Activated CD4-positive, alpha-beta T cell treated with anti-CD3 and anti-CD28 coated beads, Interleukin-2, amount 50 U/mL, for 4 hours (primary cell): ENCODE measurements at places on chromosomes 13 and 19.
A peak's percentile ranks its signal among the peaks of the same experiment; 100 is the strongest.

- peak; percentile 54 for DNase-seq
These were observed 1.9 kb upstream of the ZNF580 start for GRCh38 chr19:55638864-55639359.

DNA sequence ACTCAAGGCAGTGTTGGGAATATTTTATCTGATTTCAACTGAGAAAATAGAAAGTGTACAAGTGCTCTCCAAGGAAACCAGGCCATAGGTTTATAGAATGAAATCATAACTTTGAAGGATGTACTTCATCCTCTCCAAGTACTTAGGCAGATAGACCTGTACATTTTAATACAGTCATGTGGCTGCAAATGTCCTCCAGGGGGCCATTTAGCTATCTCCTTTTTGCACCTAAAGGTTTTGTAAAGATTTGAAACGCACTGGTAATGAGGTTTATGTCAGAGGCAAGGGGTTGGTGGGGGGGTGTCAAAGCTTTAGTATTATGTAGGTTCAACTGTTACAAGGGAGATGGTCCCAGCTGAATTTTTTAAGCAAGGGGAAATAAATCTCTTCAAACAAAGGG lies 364.4 kb downstream of the DCT start:
- DNase-seq = no peak

GRCh38 chr19:32661318-32661717 lies 13.7 kb downstream of the ANKRD27 start:
- no peak for DNase-seq

DNA sequence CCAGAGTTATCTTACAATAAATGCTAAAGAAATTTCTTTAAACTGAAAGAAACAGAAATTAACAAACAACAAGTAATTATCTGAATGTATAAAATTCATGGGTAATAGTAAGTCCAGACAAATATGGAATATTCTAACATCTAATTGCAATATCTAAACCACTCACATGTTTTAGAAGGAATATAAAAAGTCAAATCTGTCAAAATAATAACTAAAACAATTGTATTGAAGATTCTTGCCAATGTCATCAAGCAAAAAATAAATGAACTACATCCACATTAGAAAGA lies 942.9 kb upstream of the PCDH20 start:
- DNase-seq = no peak

- no peak for DNase-seq
These were observed 1297.0 kb upstream of the ATXN8OS start for GRCh38 chr13:68810660-68811059.

DNA sequence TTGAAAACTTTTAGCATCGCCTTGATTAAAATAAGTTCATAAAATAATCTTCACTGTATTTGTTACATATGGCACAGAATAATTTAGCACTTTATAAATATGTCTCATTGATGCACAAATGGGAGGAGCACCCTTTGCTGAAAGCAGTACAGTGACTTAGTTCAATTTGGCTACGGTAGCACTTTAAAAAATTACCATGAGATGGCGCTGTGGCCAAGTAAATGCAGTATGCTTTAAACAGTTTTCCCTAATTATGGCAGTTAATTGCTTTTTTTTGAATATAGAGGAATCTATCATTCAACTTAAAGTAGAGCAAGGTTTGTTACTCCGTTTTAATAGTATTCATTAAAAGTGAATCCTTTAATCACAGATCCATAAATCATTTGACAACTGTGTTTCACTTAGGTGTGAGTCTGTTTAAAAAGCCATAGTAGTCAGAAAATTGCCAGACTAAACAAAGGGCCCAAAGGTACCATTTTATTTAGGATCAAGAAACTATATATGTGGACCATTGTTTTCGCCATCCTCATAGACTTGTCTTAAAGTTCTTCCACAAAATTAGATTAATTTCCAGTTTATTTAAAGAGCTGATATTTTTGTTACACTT lies 34.7 kb upstream of the ESD start:
- DNase-seq = no peak
